T1000 (cell line): ENCODE measurements at places on chromosomes 6 and 20.

DNA sequence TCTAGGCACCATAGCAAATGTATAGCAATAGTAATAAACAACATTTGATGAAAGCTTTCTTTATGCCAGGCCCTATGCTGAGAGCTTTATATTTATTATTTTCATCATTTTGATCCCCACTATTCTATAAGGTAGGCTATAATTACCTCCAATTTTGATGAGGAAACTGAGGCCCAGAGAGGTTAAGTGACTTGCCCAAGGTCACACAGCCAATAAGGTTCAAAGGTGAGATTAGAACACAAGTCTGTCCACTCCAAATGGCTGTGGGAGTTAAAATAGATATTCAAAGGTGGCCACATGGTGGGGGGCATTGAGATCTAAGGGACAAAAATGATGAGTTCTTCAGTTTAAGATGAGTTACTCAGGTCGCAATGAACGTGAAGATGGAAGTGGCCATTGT is 269.9 kb downstream of the BMP7 start:
- no peak for DNase-seq

GRCh38 chr6:44667226-44667625 is 279.7 kb downstream of the CDC5L start:
- peak; percentile 56 for DNase-seq

DNA sequence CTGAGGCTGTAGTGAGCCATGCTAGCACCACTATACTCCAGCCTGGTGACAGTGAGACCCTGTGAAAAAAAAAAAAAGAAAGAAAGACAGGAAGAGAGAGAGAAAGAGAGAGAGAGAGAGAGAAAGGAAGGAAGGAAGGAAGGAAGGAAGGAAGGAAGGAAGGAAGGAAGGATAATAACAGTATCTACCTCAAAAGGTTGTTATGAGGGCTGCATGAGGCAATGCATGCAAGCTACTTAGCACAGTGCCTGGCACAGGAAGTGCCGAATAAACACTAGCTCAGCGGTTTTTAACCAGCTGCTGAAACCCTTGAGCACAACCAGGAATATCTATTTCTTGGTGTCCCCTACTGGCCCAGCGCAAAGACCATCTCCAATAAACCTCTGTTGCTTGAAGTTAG is 62.3 kb upstream of the TBC1D7 start:
- no peak for DNase-seq

GRCh38 chr6:149055195-149055899 is 262.2 kb upstream of the TAB2 start:
- no peak for DNase-seq

- no peak for DNase-seq
Measured at GRCh38 chr6:6595952-6596351, 7.4 kb downstream of the LY86 start.

DNA sequence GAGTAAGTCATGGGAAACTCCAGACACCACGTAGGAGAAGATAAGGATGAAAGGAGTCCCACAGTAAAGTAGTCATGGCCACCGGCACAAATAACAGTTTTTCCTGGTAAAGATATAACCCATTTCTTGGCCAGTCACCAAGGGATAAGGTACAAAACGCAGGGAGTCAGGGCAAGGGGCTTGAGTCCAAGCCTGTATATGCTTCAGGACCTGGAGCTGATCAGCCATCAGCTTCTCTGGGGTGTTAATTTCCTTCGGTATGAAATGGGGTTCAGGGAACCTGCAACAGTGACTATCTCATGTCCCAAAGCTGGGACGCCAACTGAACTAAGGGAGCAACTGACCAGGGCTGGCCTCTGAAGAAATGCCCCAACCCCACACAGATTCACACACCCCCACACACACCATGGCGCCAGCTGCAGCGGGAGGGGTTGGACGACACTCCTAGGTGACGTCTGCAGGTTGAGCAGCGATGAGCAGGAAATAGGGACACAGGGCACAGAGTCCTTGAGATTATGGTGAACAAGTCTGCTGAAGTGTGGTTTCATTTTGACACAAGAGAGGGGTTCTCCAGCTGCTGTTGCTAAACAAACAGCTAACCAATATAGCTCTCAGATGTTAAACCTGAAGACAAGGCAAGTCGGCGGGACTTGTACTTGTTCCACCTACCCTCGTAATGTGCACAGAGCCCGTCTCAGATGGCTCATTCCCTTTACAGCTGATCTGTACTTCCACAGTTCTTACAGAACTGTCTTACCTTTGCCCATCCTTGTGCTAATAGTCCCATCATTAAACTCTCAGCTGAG is 7.4 kb upstream of the ADTRP start:
- DNase-seq = no peak

DNA sequence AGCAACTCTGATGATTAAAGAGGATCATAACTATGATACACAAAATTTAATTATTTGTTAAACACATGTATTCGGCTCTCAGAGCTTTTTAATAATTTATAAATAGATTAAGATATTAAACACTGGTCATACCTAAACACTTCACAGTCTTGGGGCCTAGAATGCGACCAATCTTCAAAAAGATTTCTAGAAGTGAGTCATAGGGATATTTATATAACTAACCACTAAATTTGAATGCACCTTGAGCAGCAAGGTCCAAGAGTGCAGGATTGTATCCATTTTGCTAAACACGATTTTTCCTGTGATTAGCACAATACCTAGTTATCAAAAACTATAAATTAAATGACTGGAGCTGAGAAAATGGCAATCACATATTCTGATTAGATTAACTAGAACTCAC is 709.3 kb downstream of the EPHA7 start:
- no peak for DNase-seq

DNA sequence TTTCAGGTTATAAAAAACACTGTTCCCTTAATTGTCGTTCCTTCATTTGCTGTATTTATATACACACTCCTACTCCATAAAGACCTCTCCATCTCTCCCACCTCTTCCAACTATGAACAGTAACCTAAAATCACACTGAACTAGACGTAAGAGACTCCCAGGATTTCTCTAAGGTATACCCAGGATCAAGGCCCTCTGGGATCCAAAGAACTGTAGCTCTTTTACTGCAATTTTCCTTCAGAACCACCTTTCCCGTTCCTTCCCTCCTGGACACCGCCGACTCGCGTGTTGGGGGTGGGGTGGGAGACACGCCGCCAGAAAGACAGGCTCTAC is 680 bp downstream of the LATS1 start:
- no peak for DNase-seq

DNA sequence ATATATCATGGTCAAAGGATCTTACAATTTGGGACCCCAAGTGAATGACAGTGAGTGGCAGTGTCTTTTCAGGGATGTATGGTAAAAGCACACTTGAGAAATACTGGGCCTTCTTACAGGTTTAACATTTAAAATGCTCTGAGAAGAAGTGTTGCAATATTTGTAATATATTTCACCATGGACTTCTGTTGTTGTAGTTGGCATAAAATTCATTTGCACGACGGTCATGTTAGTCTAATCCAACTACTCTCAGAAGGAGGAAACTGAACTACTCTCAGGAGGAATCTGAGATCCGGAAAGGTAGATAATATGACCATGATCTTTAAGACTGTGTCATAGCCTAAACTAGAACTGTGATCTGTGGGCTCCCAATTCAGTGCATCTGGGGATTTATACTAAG is 700.1 kb downstream of the HDGFL1 start:
- no peak for DNase-seq

GRCh38 chr6:4666886-4667513 is 109.2 kb upstream of the CDYL start:
- DNase-seq = no peak

DNA sequence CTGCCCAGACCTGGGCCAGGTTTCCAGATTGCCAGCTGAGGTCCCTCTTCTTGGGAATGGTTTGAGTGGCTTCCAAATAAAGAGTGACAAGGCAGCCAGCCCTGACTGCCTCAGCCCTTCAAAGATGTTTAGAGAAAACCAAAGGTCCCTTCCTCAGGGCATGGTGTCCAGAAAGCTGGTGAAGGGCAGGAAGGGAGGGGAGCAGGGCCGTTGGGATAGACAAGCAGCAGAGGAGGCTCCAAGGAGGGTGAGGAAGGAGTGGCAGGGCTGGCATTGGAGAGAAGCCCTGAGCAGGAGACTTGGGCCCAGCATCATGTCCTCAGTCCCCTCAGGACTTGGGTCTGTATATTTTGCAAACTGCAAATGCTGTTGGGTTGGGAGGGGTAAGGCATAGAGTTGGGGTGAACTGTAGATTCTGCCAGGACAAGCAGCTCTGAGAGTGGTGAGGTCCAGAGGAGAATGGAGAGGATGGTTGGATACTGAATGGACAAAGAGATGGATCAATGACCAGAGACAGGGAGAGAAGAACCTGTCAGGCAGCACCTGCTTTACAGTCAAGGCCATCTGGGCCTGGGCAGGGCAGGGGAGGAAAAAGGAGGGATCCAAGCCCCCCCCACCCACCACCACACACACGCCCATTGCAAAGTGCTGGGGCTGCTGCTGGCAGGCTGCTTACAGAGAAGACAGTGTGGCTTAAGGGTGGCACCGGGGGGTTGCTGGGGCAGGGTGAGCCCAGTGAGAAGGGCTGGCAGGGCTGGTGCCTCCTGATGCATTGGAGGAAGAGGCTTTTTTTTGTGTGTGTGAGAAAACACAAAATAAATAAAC is 5.5 kb upstream of the DSN1 start:
- DNase-seq = no peak

- DNase-seq = no peak
Measured at GRCh38 chr6:40439026-40439800, 148.0 kb downstream of the LRFN2 start.
